ENCODE measurements at places on chromosomes 2 and 18. TPM values are rescaled to one million over a fixed set of nuclear protein-coding genes. Genes with fewer than 3 reads are reported as not detected.

Gene NMUR1
- 1.1 TPM for total RNA-seq

Gene FARP2
- 24.1 TPM for total RNA-seq

DNA sequence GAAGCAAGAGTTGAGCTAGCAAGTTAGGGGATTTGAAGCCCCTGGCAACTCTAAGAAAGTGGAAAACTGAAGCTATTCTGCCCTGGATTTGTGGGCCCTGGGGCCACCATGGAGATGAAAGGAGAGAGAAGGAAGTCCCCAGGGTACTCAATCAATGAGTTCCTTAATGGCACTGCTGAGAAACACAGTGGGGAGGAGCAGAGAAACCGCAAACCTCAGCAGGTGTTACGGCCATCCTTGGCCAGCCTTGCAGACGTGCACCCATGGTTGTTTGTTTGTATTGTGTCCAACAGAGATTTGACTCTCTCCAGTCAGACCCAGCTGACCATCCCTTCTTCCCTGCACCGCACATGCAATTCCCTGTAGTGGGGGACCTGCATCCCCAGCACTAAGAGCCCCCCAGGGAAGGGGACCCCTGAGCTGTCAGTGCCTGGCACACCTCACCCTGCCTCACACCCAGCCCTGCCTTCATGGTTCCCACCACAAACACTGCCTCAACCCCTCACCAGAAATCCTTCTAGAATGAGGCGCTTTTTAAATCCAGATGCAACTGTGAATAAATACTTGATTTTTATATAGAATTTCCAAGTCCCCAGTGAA is 255.3 kb downstream of the SH3BP4 start:
- no peak for DNase-seq

- DNase-seq = no peak
Observed at GRCh38 chr2:77147153-77147552, 375.0 kb downstream of the LRRTM4 start.

DNA sequence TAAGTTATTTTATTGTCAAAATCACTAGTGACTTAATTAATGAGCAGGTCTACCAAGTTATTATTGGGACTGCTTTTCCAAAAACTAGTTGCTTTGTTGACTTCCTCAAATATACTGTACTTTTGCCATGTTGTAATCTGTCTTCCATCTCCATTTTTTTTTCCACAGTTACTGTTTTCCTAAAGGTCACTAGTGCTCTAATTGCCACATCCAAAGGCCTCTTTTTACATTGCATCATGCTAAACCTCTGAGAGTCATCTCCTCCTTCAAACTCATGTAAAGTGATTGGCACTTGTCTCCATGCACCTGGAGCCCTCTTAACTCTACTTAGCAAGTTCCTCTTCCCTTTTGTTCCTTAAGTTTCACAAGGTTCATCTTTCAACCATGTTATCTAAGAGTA is 11.8 kb downstream of the PMAIP1 start:
- no peak for DNase-seq

DNA sequence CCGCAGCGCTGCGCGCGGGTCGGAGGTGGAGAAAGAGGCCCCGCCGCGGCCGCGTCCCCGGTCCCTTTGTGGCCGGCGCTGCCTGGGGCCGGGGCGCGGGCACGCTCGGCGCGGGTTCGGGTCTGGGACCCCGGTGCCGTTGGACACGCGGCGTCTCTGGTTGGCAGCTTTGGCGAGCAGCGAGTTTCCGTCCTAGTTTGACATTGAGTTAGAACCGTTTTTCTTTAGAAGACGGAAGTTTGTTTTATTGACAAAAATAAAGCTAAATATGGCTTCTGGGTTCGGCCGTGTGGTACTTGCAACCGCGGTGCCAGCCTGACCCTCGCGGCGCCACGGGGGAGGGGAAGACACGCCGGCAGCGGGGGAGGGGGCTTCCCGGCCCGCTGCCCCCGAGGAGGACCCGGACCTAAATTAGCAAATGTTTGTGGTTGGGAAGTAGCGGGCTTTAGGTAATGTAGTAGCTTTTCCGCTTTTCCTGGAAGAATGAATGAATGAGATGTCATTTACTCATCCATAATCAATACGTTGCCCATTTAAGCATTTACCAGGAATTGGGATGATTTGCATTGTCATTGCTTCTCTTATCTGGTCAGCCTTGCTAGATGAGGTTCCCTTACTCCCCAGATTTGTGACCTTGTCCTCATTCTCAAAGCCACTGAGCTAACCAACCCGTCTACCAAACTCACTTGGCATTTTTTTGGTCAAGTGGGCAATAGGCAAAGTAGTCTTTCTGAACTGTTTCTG is 530 bp downstream of the GALNT1 start:
- DNase-seq = peak; percentile 70

GRCh38 chr2:227570615-227571014 is 28.1 kb upstream of the SCYGR2 start:
- no peak for DNase-seq

DNA sequence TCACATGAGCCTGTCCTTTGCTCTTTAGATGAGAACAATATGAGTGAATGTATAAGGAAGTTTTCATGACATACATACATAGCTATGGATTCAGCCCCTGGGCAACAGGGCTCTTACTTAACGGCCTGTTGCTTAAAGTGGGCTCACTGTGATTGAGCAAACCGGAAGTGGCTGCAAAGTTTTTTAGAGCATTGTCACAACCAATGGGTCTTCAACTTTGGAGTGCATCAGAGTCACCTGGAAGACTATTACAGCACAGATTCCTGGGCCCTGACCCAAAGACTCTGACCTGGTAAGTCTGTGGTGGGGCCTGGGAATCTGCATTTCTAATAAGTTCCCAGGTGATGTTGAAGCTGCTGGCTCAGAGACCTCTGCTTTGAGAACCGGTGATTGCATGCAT is 106.3 kb upstream of the SEC11C start:
- DNase-seq = no peak

DNA sequence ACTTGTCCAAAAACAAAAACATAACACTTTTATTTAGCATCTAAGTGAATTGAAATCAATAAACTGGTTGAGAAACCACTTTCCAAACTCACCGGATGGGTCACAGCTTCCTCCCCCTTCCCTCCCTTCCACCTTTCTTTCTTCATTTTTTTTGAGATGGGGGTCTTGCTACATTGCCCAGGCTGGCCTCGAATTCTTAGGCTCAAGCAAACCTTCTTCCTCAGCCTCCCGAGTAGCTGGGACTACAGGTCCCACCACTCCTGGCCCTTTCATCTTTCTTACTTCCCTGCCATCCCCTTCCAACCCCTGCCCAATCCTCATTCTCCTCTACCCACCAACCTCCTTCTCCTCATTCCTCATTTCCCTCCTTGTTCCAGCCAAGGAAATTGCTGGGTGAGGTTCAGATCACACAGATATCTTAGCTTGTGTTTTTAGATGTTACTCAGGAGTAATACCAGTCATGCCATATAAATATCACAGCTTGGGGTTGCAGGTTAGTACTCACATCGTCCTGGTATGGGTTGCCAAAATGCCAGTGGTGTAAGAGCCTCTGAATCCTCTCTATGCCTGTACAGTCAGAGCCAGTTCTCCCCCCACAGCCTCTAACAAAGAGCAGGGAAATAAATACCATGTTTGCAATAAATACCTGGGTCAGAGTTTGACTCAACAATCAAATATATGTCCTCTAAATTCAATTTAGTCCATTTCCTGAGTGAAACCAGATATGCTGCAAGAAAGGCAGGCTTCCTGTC is 132.7 kb upstream of the NDUFV2 start:
- no peak for DNase-seq
